Activated B cell treated with CpG ODN at 0.5 μM for 24 hours (primary cell): ENCODE measurements at places on chromosomes 11 and 22. TPM values are rescaled to one million over a fixed set of nuclear protein-coding genes. Genes with fewer than 3 reads are reported as not detected.

ZDHHC8 gene
- 51.9 and 65.6 TPM in 2 replicates for total RNA-seq

ARHGAP8 gene
- total RNA-seq = 0.17 and 0.49 TPM in 2 replicates

GSTT2 gene
- not detected in 2 replicates for total RNA-seq

FOLR3 gene
- not detected in 2 replicates for total RNA-seq

RHOG gene
- 163 and 176 TPM in 2 replicates for total RNA-seq

CLCF1 gene
- 28.2 and 30.7 TPM in 2 replicates for total RNA-seq

FOLH1 gene
- total RNA-seq = not detected in 2 replicates

MS4A15 gene
- total RNA-seq = not detected in 2 replicates

DNA sequence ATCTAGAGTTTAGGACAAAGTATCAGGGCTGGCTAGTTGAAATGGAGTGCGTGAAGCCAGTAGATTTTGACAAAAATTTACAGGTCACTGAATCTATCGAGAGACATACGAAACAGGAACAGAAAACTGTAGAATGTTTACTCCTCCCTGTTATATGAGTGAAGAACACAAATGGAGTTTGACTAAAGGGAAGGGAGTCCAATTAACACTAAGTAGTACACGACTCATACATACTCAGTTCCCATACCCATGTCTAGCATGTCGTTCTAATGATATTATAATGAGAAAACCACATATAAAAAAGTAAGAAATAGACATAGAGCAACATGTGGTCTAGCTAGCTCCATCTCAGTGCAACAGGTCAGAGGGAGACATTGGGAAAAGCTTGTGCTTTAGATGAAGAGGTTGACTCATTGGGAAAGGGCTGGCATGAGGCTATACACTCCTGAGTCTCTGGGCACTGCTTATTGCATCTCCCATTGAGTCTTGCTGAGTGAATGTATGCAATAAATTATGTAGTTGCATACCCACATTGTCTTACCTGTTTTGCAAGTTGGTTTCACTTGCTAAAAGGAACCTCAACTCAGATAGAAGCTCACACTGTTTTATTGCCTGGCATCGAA lies 43.5 kb downstream of the CD44 start:
- H3K36me3 ChIP-seq = peaks cover 89% of the 10 kb centered on the region
- no peaks in the 10 kb centered on the region for H3K27me3 ChIP-seq
- DNase-seq = no peak
- peak overlapping the region; percentile 68 for H3K4me3 ChIP-seq
- peak overlapping the region; percentile 80 for H3K27ac ChIP-seq

GRCh38 chr22:49446759-49447710 lies 380.6 kb downstream of the BRD1 start:
- no peaks in the 10 kb centered on the region for H3K4me1 ChIP-seq
- H3K4me3 ChIP-seq = no peak overlapping the region
- DNase-seq = no peak
- H3K27me3 ChIP-seq = peaks cover 29% of the 10 kb centered on the region
- no peak overlapping the region for H3K27ac ChIP-seq

- no peaks in the 10 kb centered on the region for H3K4me1 ChIP-seq
- H3K27me3 ChIP-seq = peaks cover 14% of the 10 kb centered on the region
- H3K4me3 ChIP-seq = no peak overlapping the region
- H3K36me3 ChIP-seq = no peaks in the 10 kb centered on the region
- no peak for DNase-seq
These were observed 43.0 kb downstream of the DSCAML1 start for GRCh38 chr11:117754030-117754429.

DNA sequence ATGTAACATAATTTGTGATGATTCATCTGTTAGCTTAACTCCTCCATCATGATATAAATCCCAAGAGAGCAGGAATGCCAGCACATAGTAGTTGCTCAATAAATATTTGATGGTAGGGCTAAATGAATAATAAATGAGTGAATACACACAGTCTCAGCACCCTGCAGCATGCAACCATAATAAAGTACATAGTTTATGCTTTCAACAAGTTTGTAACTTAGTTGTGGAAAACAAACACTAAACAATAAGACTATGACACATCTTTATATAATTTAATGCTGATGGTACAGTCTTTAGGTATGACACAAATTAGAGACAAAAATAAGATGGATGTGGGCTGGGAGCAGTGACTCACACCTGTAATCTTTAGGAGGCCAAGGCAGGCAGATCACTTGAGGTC lies 3.8 kb downstream of the ALKBH8 start:
- H3K27ac ChIP-seq = no peak overlapping the region
- H3K4me3 ChIP-seq = no peak overlapping the region
- H3K36me3 ChIP-seq = peaks cover 36% of the 10 kb centered on the region
- no peaks in the 10 kb centered on the region for H3K27me3 ChIP-seq
- no peak for DNase-seq

- no peak overlapping the region for H3K27ac ChIP-seq
- H3K4me3 ChIP-seq = no peak overlapping the region
- no peaks in the 10 kb centered on the region for H3K4me1 ChIP-seq
- H3K36me3 ChIP-seq = no peaks in the 10 kb centered on the region
- no peak for DNase-seq
These were observed 30.1 kb downstream of the ARHGAP8 start for GRCh38 chr22:44782363-44782963.

DNA sequence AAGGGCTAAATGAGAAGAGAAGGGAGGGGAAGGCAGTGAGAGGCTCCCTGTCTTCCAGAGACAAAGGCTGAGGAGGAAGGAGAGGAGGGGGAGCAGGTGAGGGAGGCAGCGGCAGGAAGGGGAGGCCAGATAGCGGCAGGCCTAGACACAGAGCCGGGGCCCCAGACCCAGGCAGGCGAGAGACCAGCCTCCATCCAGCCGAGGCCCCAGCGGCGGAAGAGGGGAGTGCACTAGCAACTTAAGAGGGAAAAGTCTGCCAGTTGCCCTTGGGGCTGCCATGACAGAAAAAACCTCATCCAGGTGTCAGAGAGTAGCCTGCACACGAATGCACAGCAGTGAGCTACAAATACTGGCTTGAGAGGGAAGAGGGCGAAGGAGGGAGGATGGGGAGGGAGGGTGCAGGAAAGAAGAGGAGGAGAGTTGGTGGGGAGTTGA lies 46.7 kb downstream of the IGLL1 start:
- peaks cover 20% of the 10 kb centered on the region for H3K4me1 ChIP-seq
- DNase-seq = no peak
- H3K27me3 ChIP-seq = peaks cover 9% of the 10 kb centered on the region

DNA sequence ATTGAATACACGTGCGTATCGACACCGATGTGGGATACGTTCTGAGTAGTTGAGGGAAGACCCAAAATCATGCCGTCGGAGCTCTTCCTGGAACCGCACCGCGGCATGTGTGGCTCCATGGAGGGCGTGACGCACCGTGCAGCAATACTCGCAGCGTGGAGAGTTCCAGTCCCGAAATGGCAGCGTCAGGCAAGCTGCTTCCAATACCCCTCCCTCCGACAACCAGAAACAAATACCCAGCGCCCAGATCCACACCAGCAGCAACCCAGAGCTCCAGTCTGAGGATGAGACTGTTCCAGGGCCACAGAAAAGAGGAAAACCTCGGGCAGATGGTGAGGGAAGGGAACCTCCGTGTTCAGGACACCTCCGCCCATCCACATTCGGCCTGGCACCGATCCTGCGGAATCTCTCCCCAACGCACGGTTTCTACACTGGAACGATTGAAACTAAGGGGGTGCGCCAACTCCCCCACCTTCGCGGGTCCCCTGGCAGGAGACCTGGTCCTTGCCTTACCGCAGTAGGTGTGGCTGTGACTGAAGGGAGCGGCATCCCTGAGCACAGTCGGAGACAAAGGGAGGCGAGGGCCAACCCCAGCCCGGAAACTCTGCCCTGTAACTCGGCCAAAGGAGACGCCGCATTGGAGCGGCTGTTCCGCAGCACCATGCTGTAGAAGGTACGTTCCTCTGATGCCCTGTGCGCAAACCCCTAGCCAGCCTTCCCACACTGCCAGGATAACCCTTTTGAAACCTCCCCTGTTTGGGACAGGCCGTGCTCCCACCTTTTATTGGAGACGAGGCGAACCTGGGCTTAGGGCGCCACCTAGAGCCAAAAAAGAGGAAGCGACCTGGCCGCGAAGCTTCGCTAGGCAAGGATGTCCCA lies 28.2 kb downstream of the DBX1 start:
- peak overlapping the region; percentile 61 for H3K4me3 ChIP-seq
- peaks cover 27% of the 10 kb centered on the region for H3K27me3 ChIP-seq
- H3K4me1 ChIP-seq = peaks cover 10% of the 10 kb centered on the region
- DNase-seq = no peak
- H3K36me3 ChIP-seq = no peaks in the 10 kb centered on the region

DNA sequence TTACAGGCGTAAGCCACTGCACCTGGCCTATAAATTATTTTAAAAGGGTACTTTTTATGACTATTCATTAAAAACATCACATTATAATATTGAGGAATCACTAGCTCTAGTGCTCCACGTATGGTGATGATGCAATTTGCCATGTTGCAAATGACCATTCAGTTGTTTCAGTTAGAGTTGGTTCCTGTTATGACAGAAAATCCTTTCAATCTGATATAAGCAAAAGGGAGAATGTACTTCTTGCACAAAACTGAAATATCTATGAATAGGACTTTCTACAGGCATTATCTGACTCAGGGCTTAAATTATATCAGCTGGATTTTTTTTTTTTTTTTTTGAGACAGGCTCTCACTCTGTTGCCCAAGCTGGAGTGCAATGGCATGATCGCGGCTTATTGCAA lies 45.6 kb upstream of the RRM1 start:
- H3K27me3 ChIP-seq = no peaks in the 10 kb centered on the region
- H3K27ac ChIP-seq = no peak overlapping the region
- H3K4me1 ChIP-seq = peaks cover 8% of the 10 kb centered on the region
- no peak overlapping the region for H3K4me3 ChIP-seq
- DNase-seq = no peak

GRCh38 chr11:46733234-46733633 lies 14.2 kb downstream of the F2 start:
- DNase-seq = no peak
- no peak overlapping the region for H3K27ac ChIP-seq
- H3K27me3 ChIP-seq = no peaks in the 10 kb centered on the region
- no peaks in the 10 kb centered on the region for H3K4me1 ChIP-seq
- H3K4me3 ChIP-seq = no peak overlapping the region

DNA sequence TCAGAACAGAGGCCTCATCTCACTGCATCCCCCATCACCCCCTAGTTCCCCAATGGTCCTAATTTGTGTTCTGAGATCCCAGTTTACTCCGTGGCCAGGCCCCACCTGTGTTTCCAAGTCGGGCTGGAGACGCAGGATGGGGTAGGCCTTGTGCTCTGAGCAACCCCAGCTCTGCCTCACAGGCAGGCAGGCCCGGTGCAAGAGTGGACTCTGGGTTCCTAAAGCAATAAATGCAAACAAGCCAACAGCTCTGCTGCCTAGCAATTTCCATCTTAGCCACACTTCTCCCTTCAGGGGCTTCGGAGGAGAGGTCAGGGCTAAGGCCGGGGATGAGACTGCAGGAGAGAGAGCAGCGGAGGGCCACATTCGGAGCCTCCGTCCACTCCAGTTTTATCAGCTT lies 2.5 kb upstream of the EPS8L2 start:
- H3K4me1 ChIP-seq = peaks cover 10% of the 10 kb centered on the region
- peaks cover 23% of the 10 kb centered on the region for H3K36me3 ChIP-seq
- DNase-seq = no peak

DNA sequence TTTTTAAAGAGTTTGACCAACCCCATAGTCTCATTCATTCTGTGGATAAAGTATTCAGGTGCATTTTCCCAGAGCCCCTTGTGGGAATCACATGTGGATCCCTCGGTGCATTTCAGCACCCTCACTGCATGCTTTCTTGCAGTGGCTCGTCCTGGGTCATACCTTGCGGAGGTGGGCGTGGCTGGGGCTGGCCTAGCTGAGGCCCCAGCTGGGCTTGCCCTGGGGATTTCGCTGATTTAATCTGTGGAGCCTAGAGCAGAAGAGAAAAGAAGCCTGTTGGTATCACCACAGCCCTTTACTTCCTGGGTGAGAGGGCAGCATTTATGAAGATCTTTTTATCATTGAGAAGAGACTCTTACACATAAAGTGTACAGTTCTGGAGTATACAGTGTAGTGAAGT lies 53.1 kb downstream of the FBXO7 start:
- no peaks in the 10 kb centered on the region for H3K4me1 ChIP-seq
- H3K4me3 ChIP-seq = no peak overlapping the region
- H3K27ac ChIP-seq = no peak overlapping the region

DNA sequence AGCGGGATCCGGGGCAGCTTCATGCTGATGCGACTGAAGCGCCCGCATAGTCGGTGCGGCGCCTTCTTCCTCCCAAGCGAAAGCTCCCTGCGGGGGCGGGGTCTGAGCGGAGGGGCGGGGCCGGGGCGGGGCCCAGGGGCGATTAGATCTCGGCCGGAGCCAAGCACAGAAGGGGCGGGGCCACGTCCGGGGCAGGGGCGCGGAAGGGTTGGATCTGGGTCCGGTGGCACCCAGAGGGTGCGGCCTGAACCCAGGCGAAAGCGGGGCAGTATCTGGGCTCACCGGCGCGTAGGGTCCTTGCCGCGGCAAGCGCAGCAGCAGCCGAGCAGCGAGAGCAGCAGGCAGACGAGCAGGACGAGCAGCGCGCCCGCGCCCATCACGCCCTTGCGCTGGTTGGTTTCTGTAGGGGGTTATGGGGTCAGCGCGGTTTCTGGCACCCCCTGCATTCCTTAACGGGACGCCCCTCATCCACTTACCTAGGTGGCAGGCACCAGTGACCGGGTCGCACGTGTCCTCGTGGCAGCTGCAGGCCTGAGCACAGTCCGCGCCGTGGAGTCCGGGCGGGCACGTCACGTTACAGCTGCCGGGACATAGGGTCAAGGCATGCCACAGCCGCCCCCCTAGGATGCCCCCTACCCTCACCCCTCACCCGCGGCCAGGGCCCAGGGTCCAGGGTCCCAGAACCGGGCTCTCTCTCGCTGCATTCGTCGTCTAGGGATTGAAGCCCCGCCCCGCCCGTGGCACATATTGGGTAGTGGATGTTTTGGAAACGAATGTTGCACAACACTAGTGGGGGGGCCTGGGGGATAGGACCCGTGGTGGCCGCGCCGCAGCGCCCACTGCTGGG lies 8.1 kb downstream of the SCARF2 start:
- peak; percentile 77 for DNase-seq
- peaks cover 32% of the 10 kb centered on the region for H3K27me3 ChIP-seq
- no peak overlapping the region for H3K27ac ChIP-seq
- peak overlapping the region; percentile 85 for H3K4me3 ChIP-seq
- H3K4me1 ChIP-seq = peaks cover 25% of the 10 kb centered on the region

GRCh38 chr22:33337524-33337923 lies 279.3 kb upstream of the SYN3 start:
- no peak overlapping the region for H3K4me3 ChIP-seq
- H3K4me1 ChIP-seq = peaks cover 5% of the 10 kb centered on the region
- H3K27me3 ChIP-seq = no peaks in the 10 kb centered on the region
- no peak for DNase-seq
- no peak overlapping the region for H3K27ac ChIP-seq
- peaks cover 55% of the 10 kb centered on the region for H3K36me3 ChIP-seq

- DNase-seq = no peak
- H3K4me3 ChIP-seq = no peak overlapping the region
- H3K4me1 ChIP-seq = no peaks in the 10 kb centered on the region
- H3K27me3 ChIP-seq = peaks cover 3% of the 10 kb centered on the region
These were observed 69.7 kb upstream of the CDON start for GRCh38 chr11:126132319-126132718.
